Bladder microvascular endothelial cell (primary cell): ENCODE measurements at places on chromosomes 2 and 18. TPM values are rescaled to one million over a fixed set of nuclear protein-coding genes. Genes with fewer than 3 reads are reported as not detected.

The TRIB2 gene
- 12.6 and 63.6 TPM in 2 replicates for total RNA-seq

The CPO gene
- 0.19 TPM in 1 of 2 replicates, not detected in the other for total RNA-seq

The BOK gene
- 34.8 and 102 TPM in 2 replicates for total RNA-seq

The C2orf78 gene
- not detected in 2 replicates for total RNA-seq

The TUBA3D gene
- total RNA-seq: not detected in 2 replicates

The LINC00305 gene
- not detected in 2 replicates for total RNA-seq

The TEX44 gene
- not detected in 2 replicates for total RNA-seq

The KCNK3 gene
- total RNA-seq: not detected in 2 replicates

The TEKT4 gene
- total RNA-seq: not detected in 2 replicates

The VAMP8 gene
- total RNA-seq: 6.2 and 10.1 TPM in 2 replicates

The SPAG16 gene
- 7.8 and 13.3 TPM in 2 replicates for total RNA-seq

The LYPD1 gene
- total RNA-seq: 0.65 and 3.1 TPM in 2 replicates

The TOGARAM2 gene
- 0.13 TPM in 1 of 2 replicates, not detected in the other for total RNA-seq

The CFAP65 gene
- total RNA-seq: not detected in 2 replicates

The PMAIP1 gene
- 9.9 and 22.8 TPM in 2 replicates for total RNA-seq

The MAP3K19 gene
- not detected in 2 replicates for total RNA-seq

The FOXD4L1 gene
- total RNA-seq: under 0.01 and 0.06 TPM in 2 replicates

The CHPF gene
- total RNA-seq: 1.3 and 2.9 TPM in 2 replicates

The POTEE gene
- total RNA-seq: 0.16 and 0.63 TPM in 2 replicates

The FAP gene
- total RNA-seq: 9.7 and 12.1 TPM in 2 replicates

The ALLC gene
- total RNA-seq: not detected in 2 replicates

The UGT1A3 gene
- not detected in 2 replicates for total RNA-seq

The RAX gene
- total RNA-seq: not detected in 2 replicates

The LRRC30 gene
- total RNA-seq: not detected in 2 replicates

The FBLN7 gene
- total RNA-seq: 1.3 and 4.4 TPM in 2 replicates

The RNF181 gene
- total RNA-seq: 174 and 204 TPM in 2 replicates

The AQP12B gene
- total RNA-seq: not detected in 2 replicates

The AP1S3 gene
- total RNA-seq: 2.3 and 5.7 TPM in 2 replicates

The TBR1 gene
- under 0.01 TPM in 1 of 2 replicates, not detected in the other for total RNA-seq

The PTCD3 gene
- total RNA-seq: 46.0 and 105 TPM in 2 replicates

The CNRIP1 gene
- total RNA-seq: 34.0 and 42.7 TPM in 2 replicates

The NXPH2 gene
- total RNA-seq: not detected in 2 replicates

The ATP6V1C2 gene
- 0.19 and 0.32 TPM in 2 replicates for total RNA-seq

The TPO gene
- 0.32 TPM in 1 of 2 replicates, not detected in the other for total RNA-seq

The EMILIN1 gene
- 2.3 and 49.0 TPM in 2 replicates for total RNA-seq

The CFAP210 gene
- not detected in 2 replicates for total RNA-seq

The ANTXR1 gene
- total RNA-seq: 1.1 and 1.4 TPM in 2 replicates

The CRYGC gene
- total RNA-seq: not detected in 2 replicates

The DOCK10 gene
- total RNA-seq: 1.6 and 9.0 TPM in 2 replicates

The CIB4 gene
- not detected in 2 replicates for total RNA-seq

The ST6GAL2 gene
- 0.25 TPM in 1 of 2 replicates, not detected in the other for total RNA-seq

The SPP2 gene
- total RNA-seq: not detected in 2 replicates

The GALR1 gene
- total RNA-seq: not detected in 2 replicates

The RNF152 gene
- 22.8 and 123 TPM in 2 replicates for total RNA-seq
